ENCODE measurements at places on chromosomes 3 and 15.

DNA sequence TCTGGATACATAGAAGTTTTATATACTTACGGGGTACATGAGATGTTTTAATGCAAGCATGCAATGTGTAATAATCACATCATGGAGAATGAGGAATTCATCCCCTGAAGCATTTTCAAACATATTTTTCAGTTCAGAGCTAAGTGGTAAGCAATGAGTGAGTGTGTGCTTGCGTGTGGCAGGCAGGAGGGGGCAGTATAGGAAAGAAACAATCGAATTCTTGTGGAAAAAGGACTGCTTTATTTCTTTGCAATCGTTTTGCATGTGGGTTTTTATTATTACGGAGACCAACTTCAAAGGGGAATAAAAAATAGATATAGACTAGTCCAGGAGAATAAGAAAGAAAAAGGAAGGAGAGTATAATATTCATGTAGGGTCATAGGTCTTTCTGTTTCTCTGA is 271.6 kb downstream of the CHL1 start:
- DNase-seq, result no peak

GRCh38 chr3:161339517-161340500 is 31.5 kb downstream of the SPTSSB start:
- no peak for DNase-seq

GRCh38 chr15:85151861-85152260 is 170.2 kb downstream of the PDE8A start:
- no peak for DNase-seq

GRCh38 chr15:90592131-90592881 is 62.6 kb downstream of the CRTC3 start:
- DNase-seq, result no peak

- DNase-seq, result no peak
Observed at GRCh38 chr3:187758318-187758955, 13.2 kb upstream of the BCL6 start.

DNA sequence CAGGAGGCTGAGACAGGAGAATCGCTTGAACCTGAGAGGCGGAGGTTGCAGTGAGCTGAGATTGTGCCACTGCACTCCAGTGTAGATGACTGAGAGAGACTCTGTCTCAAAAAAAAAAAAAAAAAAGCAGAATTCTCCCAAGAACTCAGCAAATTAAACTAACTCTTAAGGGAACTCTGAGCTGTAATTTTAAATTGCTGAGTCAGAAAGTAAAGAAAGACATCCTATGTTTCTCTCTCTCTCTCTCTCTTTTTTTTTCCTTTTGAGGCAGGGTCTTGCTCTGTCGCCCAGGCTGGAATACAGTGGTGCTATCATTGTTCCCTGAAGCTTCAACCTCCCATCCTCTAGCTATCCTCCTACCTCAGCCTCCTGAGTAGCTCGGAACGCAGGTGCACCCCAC is 20.0 kb upstream of the PHC3 start:
- DNase-seq, result no peak

All from hematopoietic multipotent progenitor cell treated with erythropoietin and hydrocortisone succinate and interleukin-3 and kit ligand, for 17 days (in vitro differentiated cells).